NCI-H1092 treated with DMSO at 0.1 percent for 48 hours (cell line): ENCODE measurements at places on chromosomes 12 and 14.

- no peak for DNase-seq
These were observed 79.4 kb upstream of the HIF1A start for GRCh38 chr14:61615743-61616523.

DNA sequence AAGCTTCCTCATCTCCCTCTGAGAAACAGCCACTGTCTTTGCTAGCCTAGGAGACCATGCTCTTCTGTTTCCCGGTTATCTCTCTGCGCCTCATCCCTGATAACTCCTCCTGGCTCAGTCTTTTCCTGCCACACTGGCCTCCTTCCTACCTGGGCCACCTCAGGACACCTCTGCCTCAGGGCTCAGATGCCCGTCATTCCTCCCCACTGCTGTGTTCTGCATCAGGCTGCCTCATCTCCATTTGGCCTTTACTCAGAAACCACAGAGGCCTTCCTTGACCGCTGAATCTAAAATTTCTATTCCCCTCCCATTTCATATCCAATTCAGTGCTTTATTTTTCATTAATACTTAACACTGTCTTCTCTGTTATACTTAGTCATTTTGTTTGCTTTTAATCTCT is 311.0 kb upstream of the RGS6 start:
- no peak for DNase-seq

DNA sequence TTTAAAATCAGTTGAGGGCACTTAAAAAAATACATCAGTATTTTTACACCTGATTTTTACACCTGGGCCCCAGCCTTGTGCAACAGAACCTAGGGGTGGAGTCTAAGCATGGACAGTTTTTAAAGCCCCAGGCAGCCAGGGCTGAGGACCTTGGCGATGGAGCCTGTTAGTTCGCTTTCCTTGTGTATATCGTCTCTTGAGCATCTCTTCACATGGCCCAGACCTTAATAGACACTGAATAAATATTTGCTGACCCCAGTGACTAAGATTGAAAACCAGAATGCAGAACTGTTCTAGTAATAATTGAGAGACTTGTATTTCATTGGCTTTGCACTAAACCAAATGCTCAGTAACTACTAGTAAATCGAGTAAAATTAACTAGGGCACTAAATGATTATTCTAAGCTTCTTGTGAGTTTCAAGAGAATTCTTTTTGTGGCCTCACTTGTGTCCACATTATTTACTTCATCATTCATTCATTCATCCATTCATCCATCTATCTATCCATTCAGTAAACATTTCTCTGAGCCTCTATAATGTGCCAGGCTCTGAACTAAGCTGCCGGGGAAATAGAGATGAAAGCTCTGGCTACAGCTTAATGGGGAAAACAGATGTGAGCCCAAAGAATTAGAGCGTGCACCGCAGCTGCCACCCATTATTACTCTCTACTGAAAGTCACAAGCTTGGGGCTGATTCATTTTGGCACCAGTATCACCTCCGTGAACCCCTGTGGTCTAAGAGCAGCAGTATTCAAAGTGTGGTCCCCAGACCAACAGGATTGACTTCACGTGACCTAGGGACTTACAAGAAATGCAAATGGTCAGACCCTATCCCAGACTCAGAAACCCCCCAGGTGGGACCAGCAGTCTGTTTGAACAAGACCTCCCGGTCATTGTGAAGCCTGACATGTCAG is 30.7 kb upstream of the BCL7A start:
- DNase-seq: no peak

DNA sequence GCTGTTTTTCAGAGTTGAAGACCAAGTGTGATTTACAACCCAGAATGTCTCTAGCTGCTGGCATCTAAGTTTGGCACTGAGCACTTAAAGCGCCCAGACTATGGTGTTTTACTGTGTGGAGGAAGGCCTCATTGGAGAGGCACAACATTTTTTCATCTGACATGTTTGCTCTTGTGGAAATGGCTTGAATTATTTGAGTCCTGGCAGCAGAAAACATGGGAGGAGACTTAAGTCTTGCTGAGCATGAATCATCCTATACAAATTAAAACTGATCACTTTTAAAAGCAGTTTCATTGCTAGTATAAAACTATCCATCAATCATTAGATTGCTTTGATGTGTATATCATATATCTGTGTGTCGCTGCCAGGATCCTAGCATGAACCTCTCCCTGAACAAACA is 85.9 kb upstream of the REP15 start:
- DNase-seq: peak; percentile 15

DNA sequence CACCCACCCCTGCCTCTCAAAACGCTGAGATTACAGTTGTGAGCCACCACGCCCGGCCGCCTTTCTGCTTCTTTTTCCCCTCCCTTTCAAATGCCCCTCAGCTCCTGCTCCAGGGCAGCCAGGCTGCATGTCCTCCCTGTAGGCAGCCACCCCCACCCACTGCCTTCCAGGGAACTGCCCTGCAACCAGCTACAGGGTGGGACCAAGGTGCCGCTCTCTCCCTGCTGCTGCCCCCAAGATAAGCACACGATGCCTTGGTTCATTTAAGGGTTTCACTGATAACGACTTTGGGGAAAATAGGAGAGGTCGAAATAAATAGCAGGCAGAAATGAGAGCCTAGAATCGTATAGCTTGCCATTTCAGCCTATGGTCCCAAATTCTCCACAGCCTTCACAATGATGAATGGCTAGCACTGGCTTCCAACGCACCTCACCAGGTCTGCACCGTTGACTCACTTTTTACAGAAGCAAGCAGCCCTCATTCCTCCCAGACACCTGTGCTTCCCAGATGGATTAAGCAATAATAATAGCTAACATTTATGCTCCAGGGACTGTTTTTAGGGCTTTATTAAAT is 40.7 kb downstream of the ATG14 start:
- DNase-seq: no peak

GRCh38 chr12:96751626-96752025 is 155.4 kb upstream of the NEDD1 start:
- no peak for DNase-seq

- DNase-seq: no peak
These were observed 107.3 kb upstream of the ARHGAP5 start for GRCh38 chr14:31969699-31970240.

DNA sequence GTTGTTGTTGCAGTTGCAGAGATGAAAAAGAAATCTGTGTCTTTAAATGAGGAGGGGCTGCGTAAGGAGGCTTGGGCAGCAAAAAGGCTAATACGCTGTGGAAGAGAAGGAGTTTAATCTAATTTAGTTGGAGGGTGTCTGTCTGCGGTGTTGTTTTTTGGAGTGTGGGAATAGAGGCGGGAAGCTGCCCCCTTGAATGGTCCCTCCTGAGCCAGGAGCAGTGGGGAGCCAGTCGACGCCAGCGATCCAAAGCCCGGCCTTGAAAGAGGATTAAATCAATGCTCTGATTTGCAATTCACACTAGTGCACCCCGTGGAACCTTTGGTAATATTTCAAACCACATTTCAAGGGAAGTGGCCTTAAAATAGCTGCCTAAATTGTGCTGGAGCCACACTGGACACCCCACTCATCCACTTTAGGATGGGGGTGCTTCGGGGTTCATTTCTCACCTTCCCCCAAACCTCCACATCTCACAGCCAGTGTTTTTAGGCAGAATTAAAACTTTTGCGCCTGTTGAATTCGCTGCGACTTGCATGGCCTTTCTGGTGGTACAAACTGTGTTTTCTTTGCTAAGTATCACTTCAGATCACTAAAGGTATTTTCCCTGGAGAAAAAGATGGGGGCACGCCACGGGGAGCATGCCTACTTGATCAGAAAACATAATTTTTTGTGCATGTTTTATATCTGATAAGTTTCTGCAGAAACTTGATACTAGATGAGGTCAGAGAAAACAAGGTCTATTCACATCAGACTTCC is 4.1 kb upstream of the FZD10 start:
- no peak for DNase-seq

- no peak for DNase-seq
These were observed 630.9 kb upstream of the ATXN7L3B start for GRCh38 chr12:73906757-73907156.
